Stimulated activated naive CD4-positive, alpha-beta T cell treated with Interleukin-2 at 50 U/mL for 16 hours (primary cell): ENCODE measurements at places on chromosomes 6 and 20.
A peak's percentile ranks its signal among the peaks of the same experiment; 100 is the strongest.

DNA sequence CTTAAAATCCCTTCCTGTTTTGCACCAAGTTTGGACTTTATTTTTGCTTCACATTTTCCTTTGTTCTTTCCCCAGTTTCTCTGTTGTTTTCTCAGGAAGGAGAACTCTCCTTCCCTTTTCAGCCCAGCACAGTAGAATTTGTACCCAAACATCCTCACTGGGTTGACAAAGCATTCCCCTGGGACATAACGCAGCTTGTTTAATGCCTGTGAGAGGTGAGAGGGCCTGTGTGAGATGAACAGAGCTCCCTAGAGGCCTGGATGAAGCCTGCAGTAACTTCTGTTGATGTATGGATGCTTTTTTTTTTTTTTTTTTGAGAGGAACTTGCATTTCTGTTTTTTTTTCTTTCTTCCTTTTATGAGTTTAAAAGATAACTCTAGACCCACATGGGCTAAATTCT lies 104.9 kb upstream of the SLC22A23 start:
- no peak for DNase-seq

DNA sequence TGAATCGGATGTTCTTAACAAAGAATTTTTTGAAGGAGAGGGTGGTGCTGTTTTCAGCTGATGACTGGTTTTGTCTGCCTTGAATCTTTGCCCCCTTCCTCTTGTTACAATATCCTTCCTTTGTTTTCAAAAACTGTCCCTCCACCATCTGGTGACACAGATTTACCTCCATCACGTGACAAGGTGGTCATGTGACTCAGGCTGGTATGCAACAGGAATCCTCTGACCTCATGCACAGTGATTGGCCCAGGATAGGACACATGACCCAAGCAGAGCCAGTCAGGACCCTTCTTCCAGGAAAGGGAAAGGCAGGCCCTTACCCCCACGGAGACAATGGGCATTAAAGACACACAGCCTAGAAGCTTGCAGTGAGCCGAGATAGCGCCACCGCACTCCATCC lies 84.7 kb upstream of the MC3R start:
- no peak for DNase-seq

- peak; percentile 25 for DNase-seq
Observed at GRCh38 chr20:50930139-50930975, 880 bp downstream of the ADNP start.

GRCh38 chr20:49762940-49763766 lies 49.5 kb upstream of the B4GALT5 start:
- no peak for DNase-seq

DNA sequence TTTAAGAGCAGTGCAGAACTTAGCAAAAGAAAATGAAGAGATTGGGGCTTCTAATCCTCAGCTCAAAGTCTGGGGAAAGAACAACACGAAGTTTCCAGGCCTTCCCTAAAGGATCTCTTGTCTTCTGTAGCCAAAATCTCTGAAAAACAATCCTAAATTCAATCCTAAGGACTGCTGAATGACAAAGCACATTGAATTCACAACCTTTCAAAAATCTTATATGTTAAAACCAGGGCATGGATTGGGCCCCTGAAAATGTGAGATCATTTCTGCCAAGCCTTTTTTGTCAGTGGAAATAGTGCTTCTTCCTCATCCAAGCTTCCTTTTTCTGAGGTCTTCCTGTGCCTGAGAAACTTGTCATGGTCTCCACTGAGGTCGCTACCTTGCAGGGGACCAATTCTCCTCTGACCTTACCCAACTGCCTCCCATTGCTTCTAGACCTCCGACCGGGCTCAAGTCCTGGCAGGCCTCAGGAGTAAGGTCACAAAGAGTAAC lies 126.2 kb upstream of the ARID1B start:
- no peak for DNase-seq

GRCh38 chr20:49672096-49672664 lies 41.5 kb downstream of the B4GALT5 start:
- DNase-seq: no peak

GRCh38 chr6:34225551-34225950 lies 11.1 kb upstream of the HMGA1 start:
- DNase-seq: no peak

DNA sequence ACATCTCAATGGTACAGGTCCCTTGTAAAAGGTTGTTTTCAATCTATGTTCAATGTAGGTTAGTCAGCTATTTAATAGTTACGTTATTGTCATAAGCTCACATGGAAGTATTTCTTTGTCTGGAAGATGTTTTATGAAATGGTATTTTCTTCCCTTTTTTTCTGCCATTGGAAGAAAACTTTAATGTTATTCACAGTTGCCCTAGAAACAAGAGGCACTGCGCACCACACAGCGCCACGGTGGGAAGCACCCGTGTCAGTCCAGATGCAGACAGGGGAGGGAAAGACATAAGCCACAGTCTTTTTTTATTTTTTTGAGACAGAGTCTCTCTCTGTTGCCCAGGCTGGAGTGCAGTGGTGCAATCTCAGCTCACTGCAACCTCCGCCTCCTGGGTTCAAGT lies 82.1 kb downstream of the GCNT2 start:
- no peak for DNase-seq

DNA sequence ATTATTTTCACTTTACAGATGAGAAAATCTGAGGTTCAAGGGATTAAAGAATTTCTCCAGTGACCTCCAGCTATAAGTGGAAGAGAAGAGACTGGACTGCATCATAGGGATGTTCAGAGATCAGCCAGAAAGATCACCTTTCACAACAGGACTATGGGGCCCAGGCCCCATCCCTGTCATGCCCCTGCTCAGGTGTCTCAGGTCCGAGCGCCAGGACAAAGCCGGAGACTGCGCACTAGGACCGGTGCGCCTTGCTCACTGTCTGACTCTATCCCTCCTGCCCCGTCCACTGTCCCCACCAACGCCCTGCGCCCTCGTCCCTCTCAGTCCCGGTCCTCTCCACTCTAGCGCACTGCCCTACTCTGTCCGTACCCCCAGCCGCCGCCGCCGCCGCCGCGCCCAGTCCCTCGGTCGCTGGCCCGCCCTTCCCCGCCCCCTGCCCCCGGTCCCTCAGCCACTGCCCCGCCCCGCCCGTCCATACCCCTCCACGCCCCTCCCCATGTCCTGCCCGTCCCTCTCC lies 521 bp upstream of the RAD21L1 start:
- DNase-seq: no peak

- DNase-seq: no peak
Observed at GRCh38 chr20:42978184-42978974, 211.3 kb downstream of the PTPRT start.

DNA sequence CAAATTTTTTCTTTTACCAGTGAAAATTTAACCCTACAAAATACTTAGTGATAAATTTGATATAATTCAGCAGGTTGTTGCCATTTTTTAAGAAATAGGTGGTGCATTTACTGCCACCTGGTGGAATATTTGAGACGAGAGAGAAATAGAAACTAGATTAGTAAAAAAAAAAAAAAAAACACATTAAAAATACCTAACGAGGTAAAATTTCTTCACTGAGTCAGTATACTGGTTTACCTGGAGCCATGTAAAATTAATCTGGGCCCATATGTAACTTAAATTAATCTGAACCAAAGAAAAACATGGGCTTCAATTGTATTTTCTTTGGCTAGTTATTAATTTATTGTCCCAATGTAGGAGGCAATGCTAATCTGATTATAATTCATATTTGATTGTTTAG lies 520.8 kb downstream of the EPM2A start:
- no peak for DNase-seq

GRCh38 chr6:75940564-75940963 lies 131.9 kb downstream of the IMPG1 start:
- DNase-seq: no peak

DNA sequence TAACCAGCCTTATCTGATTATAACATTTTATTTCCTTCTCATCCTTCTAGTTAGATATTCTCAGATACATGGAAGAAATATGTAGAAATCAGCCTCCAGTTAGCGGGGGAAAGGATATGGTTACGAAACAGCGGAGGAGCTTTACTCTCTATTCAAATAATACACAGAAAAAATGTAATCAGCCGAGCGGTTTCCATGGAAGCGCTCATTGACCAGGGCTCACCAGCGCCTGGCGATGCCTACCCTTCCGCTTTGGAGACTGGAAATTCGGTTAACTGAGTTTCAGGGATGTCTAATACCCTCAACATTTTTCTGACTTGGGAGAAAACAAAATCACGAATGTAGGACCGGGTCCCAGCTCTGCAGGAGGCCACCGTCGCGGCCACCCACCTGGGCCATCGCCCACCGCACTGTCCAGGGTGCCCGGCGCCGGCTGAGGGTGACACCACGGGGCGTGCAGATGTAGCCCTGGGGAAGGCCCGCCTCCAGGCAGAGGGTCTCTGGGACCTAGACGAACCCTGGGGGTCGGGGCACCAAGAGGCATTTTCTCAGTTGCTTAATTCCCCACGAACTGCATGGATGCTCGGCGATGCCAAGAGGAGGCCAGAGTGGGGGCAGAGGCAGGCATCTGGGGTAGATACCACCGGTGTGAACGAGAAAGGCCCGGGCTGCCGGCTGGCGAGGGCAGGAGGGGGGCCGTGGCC lies 1.7 kb downstream of the PRR18 start:
- DNase-seq: no peak

GRCh38 chr6:154969796-154970195 lies 25.3 kb upstream of the TIAM2 start:
- no peak for DNase-seq

- DNase-seq: no peak
Observed at GRCh38 chr6:1311400-1312202, at the start of gene FOXQ1. TSS of gene FOXQ1 (plus strand) at chr6:1312098. CDS start at chr6:1312705, 607 bp downstream.

GRCh38 chr6:72640615-72640930 lies 18.7 kb downstream of the KCNQ5 start:
- no peak for DNase-seq

GRCh38 chr6:144335311-144335861 lies 50.3 kb downstream of the UTRN start:
- DNase-seq: no peak

DNA sequence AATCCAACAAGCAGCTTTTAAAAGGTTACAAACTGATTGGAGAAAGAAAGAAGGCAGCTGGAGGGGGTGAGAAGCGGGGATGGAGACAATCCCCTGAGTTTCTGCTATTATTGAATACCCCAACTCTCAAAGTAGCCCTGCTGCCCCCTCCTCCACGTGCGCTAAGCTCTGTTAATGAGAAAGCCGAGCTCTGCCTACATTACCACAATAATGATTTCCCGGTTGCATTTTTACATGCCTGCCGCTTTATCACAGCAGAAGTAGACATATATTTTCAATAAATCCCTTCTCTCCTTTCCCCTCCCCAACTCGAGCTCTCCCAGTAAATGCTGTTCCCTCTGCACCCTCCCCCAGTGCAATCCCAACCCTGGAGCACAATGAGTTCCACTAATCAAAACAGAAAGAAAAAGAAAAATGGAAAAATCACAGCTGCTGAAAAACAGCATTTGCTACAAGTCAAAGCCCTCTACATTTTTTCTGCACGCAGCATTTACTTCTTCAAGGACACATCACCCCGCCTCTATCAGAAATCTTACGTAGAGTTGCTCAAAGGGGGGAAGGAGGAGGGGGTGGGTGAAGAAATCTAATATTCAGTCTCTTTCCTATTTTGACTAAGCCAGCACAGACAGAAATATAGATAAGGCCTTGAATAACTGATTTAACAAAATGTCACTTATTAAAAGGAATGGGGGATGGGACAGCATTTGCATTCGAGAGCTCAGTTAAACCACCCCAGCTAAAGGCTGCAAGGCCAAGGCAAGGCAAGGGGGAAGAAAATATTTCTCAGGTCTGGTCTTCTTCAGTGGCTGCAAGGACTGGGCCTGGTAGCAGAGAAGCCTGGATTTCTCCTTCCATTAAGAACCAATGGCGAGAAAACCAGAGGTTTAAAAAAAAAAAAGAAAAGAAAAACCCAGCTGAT lies 10.7 kb downstream of the TRERF1 start:
- DNase-seq: no peak

DNA sequence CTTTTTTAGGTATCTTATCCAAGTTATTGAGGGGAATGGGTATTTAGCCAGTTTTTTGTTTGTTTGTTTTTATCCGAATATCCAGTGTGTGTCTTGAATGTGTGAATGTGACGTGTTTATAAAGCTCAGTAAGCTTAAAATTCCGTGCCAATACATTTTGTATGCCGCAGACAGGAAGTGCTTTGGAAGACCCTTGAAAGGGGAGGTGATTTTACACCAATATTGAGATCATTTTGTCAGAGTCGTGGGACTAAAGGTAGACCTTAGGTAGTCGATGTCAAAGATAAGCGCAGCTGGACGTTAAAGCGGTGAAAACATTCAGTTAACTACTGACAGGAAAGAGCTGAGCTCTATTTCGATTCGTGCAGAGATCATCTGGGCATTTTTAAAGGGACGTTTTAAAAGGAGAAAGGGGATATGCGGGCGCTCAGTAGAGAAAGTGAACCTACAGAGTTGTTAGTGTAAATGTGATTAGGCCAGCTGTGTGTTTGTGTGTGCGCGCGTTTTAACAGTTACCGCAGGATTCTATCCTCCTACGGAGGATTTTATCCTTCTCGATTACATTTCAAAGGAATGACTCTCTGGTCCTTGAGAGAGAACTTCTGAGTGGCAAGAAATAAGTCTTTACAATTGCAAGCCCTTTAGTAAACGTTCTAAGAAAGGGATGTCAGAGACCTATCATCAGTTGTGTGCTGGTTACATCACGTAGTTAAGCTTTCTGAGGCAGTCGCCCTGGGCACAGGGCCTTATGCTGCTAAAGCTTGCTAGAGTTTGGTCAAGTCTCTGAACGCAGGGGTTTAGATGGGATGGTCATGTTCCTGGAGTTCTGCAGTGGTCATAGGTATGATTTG lies 625 bp upstream of the ECHDC1 start:
- DNase-seq: no peak

- DNase-seq: no peak
Observed at GRCh38 chr6:52138284-52138683, 47.9 kb upstream of the IL17A start.

DNA sequence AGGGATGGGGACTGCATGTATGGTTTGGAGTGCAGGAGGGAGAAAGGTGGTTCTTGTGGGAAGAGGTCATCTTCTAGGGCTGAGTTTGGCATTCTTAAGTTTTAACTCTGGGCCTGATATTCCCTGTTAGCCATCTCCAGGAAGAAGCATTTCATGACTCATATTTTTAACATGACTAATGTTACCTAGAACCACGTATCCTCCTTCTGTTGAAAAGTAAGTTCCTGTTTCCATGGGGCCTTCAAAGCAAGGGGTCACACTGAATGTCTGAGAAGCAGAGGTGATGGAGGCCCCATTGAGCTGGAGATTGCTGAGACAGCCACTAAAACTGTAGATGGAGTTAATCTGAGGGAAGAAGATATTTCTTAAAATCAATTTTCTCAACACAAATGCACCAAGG lies 30.2 kb downstream of the FAM229B start:
- DNase-seq: no peak
